ENCODE measurements at places on chromosomes 1 and 21.

- DNase-seq: no peak
Measured at GRCh38 chr1:19377812-19378718, 65.9 kb downstream of the SLC66A1 start.

GRCh38 chr1:222610728-222611127 is 7.2 kb upstream of the MIA3 start:
- no peak for DNase-seq

DNA sequence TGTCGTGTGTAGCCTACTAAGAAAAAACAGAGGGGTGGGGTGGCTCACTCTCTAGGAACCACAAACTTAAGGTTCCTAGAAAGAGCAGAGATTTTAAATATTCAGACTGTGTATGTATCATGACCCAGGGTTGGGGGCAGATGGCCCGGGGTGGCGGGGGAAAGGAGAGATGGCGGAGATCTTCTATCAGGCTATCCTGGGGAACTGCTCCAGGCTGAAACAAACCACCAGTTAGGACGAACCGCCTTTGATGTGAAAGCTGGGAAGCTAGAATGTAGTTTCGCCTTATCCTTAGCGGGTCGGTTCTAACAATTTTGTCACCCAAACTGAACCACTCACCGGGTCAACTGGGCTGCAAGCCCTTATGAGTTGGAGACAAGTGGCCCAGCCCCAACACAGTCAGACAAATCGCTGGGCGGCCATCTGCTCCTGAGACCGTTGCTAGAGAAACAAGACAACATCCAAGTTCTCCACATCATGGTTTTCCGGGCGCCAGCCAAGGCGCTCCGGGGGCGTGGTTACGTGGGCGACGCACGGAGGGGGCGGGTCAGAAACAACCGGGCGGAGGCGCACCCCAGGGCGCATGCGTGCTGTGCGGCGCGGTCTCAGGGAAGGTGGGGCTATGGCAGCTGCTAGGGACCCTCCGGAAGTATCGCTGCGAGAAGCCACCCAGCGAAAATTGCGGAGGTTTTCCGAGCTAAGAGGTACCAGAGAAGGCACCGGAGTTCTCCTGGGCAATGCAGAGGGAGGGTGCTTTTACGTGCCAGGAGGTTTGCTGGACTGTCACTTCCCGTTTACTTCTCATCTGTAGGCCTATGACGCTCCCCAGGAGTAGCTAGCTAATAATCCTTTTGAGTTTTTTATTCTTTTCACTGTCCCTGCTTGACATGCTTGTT is at the start of the genes FPGT and LRRIQ3:
TSS of gene FPGT (plus strand) at position 586 of the 896 bp plus-strand sequence. CDS start at position 623, 37 bp downstream.
TSS of gene LRRIQ3 (minus strand) at position 520 of the 896 bp plus-strand sequence. CDS start 14,492 bp downstream, outside the sequence.
- DNase-seq: peak; percentile 93

- DNase-seq: no peak
Measured at GRCh38 chr21:34593423-34593822, 21.5 kb downstream of the RCAN1 start.

DNA sequence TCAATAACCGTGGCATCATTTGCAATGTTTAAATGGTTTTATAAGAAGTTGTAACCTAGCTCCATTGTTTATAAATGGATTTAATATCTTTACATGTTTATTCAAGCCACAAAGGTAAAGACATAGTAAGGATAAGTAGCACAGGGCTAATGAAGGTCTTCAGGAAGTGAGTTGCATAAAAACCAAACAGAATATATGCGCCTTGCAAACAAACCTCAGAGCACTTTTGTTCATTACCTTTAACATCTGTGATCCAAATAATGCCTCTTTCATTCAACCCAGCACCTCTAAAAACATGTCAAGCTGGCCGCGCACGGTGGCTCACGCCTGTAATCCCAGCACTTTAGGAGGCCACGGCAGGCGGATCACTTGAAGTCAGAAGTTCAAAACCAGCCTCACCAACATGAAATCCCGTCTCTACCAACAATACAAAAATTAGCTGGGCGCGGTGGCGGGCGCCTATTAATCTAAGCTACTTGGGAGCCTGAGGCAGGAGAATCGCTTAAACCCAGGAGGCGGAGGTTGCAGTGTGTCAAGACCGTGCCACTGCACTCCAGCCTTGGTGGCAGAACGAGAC is 25.3 kb downstream of the BRINP3 start:
- DNase-seq: no peak

DNA sequence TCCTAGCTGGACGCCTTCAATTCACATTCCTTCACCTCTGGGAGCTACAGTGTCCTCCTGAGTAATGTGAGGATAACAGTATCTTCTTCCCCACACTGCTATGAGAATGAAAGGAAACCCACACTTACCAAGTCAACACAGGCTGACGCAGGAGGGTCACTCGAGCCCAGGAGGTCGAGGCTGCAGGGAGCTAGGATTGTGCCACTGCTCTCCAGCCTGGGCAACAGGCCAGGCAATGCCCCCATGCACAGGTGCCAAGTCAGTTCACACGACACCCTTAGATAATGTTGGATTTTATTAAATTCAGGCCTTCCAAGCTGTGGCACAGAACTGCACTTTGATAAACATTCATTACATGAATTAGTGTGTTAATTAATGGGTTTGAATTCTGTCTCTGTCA is 31.9 kb downstream of the MATN1 start:
- DNase-seq: no peak

DNA sequence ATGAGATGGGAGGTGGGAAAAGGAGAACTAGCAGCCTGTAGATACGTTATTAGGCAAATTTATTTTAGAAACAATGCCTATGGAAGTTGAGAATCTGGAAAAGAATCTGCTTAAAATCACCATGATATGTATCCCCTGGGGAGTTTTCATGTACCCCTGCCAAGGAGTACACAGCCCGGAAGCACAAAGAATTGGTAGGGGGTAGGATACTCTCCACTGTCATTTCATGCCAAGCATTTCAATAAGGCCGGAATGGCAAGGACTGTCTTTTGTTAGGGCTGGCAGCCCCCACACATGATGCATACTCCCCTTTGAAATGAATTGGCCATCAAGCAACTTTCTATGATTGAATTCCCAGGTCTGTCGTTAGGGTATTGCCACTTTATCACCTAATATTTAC is 111.5 kb upstream of the APP start:
- DNase-seq: no peak
